Forelimb muscle (tissue), 1 donor: ENCODE measurements at places on chromosomes 13 and 19. TPM values are rescaled to one million over a fixed set of nuclear protein-coding genes. Genes with fewer than 3 reads are reported as not detected.

DNA sequence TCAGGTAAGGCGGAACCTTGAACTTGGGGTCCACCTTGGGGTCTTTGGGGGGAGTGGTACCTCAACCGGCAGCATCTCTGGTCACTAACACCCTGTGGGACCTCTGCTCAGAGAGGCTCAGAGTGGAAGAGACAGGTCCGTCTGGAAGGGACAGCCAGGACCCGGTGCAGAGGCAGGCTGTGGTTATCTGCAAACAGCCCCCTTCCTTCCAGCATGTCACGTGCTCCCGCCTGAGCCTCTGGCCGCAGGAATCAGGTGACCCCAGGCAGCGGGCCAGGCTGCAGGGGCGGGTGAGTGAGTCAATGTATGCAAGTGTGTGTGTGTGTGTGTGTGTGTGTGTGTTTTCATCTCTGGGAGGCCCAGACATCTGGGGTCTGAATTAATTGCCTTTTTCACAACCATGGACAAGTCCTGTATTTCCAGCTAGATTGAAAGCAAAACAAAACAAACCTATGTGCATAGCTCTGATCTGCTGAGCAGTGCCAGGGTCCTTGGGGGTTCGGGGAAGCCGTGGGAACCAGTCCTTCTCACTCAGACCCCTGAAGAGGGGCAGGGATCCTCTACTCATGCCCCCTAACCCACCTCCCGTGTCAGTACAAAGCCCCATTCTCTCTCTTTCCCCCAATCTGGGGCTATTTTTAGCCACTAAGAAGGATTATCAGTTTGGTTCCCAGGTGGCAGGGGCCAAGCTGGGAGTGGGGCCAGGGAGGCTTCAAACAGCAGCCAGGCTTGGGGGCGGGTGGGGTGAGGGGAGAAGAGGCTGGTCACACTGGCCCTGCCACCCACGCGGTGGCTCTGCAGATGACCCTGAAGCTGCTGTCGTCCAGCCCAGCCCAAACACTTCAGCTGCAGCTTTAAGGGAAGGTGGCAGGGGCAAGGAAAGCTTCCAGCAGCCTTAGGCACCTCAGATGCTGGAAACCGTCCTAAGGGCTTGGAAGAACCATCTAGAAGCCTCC lies 31.4 kb downstream of the CERS4 start:
- DNase-seq, result peak; percentile 36

- no peak for DNase-seq
Measured at GRCh38 chr19:5627395-5627904, 4.6 kb downstream of the SAFB start.

DNA sequence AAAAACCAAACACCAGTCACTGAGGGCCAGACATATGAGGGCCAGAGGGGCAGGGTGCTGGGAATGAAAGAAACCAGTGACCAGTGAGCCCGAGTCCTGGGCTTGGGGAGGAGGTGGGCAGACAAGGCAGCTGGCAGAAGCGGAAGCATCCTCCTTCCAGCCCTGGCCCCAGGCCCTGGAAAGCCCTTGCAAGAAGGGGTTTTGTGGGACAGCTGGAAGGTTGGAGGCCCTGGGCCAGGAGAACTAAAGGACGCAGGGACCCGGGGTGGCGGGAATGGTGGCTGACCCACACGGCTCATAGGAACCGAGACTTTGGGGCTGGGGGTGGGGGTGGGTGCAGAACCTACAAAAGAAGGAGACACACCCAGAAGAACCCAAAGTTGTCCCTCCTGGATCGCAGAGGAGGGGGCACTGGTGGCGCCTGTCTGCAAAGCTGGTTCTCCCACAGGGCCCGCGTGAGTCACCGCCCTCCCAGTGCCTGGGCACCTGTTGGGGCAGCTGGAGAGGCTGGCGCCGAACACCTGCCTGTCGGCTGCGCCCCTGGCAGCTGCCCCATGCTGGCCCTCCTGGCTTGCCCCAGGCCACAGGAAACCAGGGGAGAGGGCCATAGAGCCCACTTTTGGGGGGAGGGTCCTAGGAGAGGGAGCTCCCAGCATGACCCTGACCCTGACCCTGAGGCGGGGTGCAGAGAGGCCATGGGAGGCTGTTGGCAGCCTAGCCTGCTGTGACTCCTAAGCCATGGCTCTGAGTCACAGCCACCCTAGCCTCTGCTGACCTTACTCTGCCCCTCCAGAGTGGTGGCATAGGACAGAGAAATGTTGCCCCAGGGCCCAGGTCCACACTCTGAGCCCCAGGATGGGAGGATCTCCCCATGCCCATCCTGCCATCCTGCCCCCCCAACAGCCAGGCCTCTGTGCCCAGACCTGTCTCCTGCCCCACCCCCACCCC lies 802 bp downstream of the DMPK start:
- no peak for DNase-seq

DNA sequence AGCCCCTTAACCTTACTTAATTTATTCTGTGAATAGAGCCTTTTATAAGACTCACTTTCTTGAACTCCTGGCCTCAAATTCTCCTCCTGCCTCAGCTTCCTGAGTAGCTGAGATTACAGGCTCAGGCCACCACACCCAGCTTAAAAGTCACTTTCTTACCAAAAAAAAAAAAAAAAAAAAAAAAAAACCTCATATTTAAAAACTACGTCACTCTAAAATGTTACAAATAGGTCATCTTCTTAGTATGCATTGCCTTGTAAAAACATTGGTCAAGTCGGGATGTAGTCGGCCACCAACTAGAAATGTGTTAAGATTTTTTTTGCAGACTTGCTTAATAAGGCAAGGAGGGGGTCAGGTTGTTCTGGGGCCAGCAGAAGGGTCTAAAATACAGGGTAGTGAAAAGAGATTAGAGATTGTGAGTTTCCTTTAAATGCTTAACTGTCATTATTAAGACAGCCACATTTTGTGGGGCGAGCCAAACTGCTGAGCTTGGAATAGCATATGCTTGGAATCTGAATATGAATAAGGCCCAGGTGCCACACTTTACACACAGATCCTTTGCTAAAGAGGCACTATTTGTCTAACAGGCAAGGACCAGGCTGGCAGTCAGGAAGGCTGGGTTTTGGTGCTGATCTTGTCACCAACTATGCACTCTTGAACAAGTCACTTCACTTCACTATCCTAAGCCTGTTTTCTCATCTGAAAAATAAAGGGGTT lies 16.5 kb upstream of the IL17D start:
- no peak for DNase-seq

- peak; percentile 74 for DNase-seq
Measured at GRCh38 chr19:47225746-47226425, 5.1 kb downstream of the BBC3 start.

DNA sequence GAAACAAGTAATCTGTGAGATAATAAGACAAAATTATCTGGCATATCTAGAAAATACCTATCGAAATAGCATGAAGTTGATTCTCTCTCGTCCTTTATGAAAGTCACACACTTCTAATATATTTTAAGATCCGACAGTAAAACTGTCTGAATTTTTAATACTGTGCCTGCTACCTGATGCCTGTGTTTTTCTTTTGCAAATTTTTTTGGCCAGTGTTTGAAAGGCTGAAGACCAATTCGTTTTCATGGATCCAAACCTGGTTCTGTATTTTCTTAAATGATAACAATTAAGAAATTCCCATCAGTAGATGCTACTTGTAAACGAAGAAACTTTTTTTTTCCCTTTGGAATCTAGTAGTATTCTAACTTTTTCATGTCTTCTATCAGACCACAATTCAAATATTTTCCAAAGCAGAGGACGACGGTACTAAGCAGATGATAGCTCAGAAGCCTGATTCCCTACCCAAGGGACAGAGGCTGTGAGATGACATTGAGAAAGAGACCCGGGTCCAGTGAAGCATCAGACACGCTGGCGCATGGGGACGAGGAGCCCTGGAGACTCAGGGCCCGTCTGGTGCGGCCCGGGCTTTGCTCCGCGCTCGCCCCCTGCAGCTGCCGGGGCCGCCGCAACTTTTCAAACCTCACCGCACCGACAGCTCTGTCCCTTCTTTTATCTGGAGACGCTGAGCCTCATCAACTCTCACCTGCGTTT lies 49.5 kb upstream of the PABPC3 start:
- no peak for DNase-seq

DNA sequence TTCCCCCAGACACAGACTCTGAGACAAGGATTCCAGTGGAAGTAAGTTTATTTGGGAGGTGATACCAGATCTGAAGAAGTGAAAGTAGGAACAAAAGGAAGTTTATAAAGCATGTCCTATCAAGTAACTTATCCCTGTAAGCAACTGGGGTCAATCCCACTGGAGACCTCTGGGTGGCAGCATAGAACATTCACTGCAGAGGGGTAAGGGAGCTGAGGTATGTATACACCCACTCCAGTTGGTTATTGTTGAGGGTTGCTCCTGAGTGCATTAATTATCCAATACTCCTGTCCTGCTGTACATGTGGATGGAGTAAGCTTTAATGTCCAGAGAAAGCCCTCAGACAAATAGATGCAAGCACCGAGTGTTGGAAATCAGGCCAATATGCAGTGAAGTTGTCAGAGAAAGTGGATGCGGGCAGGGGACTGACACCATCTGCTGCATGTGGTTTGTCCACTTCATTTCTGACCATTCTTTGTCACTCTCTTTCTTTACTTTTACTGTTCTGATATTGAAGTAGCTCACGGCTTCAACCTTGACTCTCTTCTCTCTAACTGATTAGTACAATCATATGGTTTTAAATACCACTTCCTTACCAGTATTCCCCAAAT lies 46.7 kb downstream of the NOTCH3 start:
- DNase-seq, result no peak

DNA sequence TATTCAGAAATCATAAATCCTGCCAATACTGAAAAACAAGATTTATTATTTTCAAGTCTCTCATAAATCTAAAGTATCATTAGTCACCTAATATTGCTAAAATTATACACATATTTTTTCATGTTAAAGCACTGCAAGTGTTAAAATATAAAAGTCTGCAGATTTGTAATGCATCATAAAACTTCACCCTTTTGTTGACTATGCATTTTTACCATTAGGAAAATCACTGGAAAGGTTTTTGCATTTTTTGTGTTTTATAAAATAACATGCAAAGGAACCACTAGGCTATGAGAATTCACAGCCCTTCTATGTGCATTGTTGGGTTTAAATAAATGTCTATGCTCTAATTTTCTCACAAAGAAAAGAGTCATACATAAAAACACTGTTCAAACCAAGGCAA lies 407.3 kb downstream of the DACH1 start:
- DNase-seq, result no peak

GRCh38 chr13:41315443-41316047 lies 4.5 kb downstream of the NAA16 start:
- no peak for DNase-seq

DNA sequence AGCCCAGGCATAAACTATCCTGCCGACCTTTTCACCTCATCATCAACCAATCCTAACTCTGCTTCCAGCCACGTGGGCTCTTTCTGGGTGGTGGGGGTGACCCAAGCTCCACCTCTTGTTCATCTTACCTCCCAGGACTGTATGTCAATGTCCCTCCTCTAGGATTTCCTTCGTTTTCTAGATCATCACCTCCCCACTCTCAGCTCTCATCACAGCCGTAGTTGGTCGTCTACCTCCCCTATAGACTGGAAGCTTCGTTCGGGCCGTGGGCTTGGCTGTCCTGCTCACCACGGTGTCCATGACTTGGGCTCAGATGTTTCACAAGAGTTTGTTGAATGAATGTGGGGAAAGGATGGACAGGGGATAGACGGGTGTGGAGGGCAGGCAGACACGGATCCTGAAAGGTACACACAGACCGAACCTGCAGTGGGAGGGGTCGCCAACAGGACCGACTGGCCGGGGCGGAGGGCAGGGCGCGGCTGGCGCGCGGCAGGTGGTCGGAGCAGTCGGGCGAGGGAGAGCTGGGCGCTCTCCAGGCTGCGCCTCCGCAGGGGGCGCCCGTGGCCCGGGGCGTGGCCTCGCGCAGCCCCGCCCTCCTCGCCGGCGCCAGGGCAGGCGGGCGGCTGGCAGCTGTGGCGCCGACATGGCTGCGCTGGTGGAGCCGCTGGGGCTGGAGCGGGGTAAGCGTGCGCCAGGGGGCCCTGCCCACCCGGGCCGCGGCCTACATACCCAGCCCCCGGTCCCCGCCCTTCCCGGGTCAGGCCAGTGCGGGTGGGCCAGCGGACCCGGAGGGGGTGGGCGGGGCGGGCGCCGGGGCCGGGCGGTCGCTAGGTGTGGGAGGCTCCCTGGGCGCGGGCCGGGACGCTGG lies at the start of gene LIN7B:
Gene LIN7B (plus strand): TSS at position 609 of the 868 bp plus-strand sequence. CDS start 35 bp downstream, at position 644.
- DNase-seq, result no peak

The ZNF66 gene
- polyA plus RNA-seq, result 1.8 TPM

The ASF1B gene
- polyA plus RNA-seq, result 6.7 TPM

The ZNF548 gene
- polyA plus RNA-seq, result 20.9 TPM

The ANKLE1 gene
- 1.8 TPM for polyA plus RNA-seq

The ANKRD24 gene
- polyA plus RNA-seq, result 2.9 TPM

The SBK3 gene
- not detected for polyA plus RNA-seq

The SYT5 gene
- polyA plus RNA-seq, result not detected
